ENCODE measurements at places on chromosomes 12 and 14.

- peak; percentile 75 for DNase-seq
Observed at GRCh38 chr14:22370084-22370847, 218.8 kb downstream of the DAD1 start.

DNA sequence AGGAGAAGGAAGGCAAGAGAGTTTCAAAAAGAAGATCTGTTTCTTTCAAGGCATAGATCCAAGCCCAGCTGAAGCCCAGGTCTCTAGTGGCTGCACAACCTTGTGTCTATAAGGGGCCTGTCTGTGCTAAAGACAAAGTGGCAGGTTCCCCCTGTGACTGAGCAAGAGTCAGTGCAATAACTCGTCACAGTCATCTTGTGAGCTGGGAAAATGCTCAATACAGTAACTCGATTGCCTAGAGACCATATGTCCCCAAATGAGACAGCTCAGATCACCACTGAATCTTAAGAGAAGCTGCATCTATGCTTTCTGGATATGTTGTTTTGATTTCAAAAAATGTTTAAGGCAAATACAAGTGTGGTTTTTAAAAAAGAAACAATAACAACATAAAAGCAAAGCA, 24.2 kb downstream of the ST8SIA1 start:
- DNase-seq, result no peak

DNA sequence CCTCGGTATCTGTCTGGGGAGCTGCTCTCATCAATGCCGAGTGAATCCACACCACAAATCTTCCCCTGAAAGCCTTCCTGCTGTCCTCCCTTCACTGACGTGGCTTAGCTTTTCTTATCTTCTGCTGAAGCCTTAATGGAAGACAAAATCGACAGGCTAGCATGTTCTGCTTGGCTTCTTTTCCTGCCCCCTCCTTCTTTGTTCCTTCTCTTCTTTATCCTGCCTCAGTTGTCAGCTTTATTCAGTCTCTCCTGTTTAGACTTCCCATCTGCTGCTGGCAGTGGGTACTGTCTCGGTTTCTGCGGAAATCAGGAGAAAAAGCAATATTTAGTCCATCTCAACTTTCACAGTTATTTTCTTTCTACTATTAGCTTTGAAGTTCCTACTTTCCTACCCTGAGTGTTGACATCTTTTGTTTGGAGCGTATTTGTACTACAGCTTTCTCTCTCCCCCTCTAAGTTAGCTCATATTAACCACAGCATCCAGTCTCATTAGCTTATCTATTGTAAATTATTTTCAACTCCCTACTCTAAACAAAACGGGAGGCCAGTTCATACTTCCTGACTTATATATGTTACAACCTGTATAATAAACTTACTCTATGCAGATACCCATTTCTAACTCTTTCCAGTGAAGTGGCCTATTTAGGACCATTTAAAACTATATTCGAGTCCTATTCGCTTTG, 226.0 kb downstream of the DACT1 start:
- no peak for DNase-seq

DNA sequence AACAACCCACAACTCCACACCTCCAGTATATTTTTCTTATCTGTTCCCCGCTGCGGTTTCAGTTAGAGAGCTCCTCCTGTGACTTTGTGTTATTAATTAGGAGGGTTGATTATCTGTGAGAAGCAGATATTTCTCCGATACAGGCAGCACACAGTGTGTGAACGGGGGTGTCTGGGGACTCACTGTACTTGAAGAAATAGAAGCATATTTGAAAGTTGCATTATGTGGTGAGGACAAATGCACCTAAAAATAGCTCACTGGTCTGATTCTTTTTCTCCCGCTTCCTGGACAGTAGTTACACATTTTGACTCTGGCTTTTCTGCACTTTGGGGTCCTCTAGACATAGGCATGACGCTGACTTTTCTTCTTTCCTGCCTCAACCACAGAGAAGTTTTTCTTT, 277.7 kb downstream of the VRK1 start:
- DNase-seq, result no peak

GRCh38 chr14:95808371-95808770, 68.3 kb upstream of the TUNAR start:
- no peak for DNase-seq
